ENCODE measurements at places on chromosomes 12 and 14.

- DNase-seq = no peak
Measured at GRCh38 chr12:68359674-68360073, 27.5 kb upstream of the MDM1 start.

DNA sequence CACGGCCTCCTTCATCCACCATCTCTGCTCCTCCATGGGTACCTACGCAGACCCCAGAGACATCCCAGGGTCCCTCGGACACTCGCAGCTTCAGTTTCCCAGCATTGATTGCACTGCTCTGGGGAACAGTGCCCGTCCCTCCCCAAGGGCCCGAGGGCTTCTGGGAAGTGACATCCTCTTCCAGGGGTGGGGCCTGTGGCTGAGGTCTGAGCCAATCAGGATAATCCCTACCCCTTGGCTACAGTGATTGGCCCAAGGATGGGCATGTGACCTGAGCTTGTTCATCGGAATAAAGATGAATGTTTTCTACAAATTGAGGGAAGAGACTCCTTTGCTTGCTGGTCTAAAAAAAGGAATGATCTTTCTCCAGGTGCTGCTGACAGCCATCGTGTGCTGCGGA is 37.3 kb upstream of the MYL2 start:
- DNase-seq = no peak

- no peak for DNase-seq
Measured at GRCh38 chr12:62917926-62918325, 17.0 kb downstream of the PPM1H start.

- no peak for DNase-seq
Measured at GRCh38 chr12:121264951-121265515, 31.5 kb downstream of the CAMKK2 start.

DNA sequence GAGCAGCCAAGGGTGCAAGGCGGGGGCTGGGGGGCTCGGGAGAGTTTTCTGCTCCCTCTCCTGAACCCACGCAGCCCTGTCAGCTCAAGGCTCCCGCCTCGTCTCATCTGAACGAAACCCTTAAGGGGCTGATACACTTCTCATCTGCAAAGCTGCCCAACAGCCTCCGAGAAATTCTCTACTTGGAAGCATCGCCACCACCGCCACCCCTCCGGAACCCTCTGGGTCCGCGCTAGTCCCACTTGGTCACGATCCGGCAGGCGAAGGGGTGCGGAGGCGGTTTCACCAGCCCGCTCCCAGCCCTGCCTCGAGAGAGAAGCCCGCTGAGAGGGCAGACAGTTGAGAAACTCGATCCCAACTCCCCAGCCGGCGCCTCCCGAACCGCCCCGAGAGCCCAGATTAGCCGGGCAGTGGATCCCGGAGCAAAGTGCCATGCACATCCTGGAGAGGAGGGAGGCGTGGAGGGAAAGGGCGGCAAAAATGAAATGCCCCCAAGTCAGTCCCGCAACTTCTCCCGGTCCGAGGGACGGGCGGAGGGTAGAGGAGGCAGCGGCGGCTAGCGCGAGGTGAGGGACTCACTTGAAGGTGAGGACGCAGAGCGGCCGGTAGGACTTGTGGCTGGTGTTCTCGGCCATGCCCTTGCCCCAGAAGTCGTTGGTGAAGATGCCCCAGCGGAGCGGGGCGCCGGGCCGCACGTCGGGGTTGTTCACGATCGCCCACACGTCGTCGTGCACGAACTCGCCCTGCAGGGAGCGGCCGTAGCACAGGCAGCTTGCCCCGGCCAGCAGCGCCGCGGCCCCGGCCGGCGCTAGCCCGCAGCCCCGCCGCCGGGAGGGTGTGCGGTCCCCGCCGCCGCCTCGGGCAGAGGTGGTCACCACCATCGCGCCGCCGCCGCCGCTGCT is 620 bp downstream of the TMTC1 start:
- peak; percentile 25 for DNase-seq

DNA sequence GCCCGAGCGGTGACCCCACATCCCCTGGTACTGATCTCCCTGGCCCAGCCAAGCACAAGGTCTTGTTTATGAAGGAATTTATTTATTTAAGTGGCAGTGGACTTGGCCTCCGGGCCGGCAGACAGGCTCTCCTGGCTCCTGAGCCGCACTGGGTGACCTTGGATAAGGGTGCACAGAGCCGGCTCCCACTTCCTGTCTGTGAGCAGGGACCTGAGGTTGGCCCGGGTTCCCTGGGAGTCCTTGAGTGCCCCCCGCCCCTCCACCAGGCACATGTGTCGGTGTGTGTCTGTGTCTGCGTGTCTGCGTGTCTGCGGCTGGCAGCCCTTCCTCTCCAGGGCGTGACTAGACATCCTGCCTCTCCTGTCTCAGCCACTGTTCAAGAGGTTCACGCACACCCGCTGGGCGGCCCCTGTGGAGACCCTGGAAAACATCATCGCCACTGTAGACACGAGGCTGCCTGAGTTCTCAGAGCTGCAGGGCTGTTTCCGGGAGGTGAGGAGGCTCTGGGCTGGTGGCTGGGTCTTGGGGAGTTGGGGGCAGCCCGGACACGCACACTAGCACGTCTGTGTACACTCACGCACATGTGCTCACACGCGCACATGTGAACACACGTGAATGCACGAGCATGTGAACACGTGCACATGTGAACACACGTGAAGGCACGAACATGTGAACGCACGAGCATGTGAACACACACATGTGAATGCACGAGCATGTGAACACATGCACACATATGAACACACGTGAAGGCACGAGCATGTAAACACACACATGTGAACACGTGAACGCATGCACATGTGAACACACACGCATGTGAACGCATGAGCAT is 9.3 kb downstream of the TNFAIP2 start:
- DNase-seq = no peak

GRCh38 chr12:8680533-8680932 is 17.3 kb upstream of the RIMKLB start:
- no peak for DNase-seq

DNA sequence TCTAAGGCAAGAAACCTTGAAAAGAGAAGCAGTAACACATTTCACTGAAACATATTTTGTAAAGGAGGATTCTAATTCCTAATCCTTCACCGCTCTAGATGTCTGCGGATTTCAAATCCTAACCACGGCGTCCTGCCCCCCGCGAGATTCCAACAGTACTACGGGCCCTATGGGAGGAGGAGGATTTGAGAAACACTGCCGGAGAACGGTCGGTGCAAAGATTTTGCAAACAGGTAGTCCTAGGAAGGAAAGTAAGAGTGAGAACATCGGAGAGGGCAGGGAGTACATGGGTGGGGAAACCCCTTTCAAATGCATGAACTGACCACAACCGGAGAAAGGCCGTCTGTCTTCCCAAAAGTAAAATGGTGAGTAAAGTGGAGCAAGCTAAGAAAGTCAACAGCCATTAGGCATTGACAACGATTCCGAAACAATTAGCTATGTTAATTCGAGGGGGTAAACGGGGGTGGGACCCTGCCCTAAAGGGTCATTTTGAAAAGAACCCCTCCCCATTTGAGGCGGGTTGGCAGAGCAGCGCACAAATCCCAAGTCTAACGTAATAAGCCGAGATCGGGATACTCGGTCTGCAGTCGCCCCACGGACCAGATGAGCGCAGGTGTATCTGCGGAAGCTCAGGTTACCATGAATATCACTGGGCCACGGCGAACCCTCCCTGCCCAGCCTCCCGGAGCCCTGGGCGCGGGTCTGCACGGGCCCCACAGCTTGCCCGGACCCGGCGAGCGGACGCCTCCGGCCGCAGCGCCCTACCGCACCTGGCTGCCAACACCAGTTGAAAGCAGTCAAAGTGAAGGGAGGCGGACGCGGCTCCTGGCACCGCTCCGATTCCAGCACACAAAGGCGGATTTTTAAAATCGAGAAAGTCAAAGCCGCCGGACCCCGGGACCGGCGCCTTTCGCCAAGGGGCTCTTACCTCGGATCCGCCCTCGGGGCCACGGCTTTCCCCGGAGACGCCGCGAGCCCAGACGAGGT is 662 bp downstream of the EPS8 start:
- DNase-seq = no peak

All from GM06990 (cell line).